ENCODE measurements at places on chromosomes 5 and 9.

DNA sequence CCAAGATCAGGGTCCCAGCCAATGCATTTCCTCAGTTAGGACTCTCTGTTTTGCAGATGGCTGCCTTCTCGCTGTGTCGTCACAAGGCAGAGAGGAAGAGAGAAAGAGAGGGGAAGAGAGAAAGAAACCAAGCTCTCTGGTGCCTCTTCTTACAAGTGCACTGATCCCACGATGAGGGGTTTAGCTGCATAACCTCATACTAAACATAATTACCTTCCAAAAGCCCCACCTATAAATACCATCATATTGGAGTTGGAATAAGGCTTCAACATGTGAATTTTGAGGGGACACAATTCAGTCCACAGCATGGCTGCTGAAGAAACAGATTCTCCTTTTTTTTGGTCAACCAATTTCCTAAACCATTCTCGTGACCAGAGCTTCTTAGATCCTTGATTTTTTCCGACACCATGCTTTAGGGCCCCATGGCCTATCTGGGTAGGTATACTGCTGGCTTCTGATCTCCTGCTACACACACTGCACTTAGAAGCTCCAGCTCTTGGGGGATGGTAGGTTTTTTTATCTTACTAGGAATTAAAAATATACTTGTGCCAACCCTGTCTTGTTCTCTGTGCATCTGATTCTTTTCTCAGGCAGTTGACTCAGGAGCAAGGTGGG lies 5.1 kb downstream of the CAMK4 start:
- DNase-seq: no peak

GRCh38 chr9:84937180-84937579 lies 267.7 kb downstream of the NTRK2 start:
- DNase-seq: no peak

- DNase-seq: no peak
These were observed 71.3 kb downstream of the INSL6 start for GRCh38 chr9:5113994-5114748.

DNA sequence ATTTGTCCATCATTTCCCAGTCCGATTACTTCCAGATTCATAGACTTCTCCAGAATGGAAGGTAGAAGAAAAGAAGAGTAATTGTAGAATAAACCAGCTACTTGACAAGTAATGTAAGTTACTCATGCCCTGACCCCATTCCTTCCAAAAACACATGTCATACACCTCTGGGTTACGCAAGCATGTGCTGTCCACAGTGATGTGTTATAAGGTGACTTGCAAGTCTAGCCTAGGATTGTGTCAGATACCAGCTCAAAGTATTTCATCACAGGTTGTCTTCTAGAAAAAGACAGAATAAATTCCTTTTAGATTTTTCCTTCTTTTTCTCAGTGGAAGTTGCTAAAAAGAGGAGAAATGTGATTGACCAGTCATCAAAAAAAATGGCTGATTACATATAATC lies 8.0 kb upstream of the TLR4 start:
- DNase-seq: no peak

- peak; percentile 19 for DNase-seq
These were observed 18.0 kb upstream of the CDC23 start for GRCh38 chr5:138230981-138231589.

DNA sequence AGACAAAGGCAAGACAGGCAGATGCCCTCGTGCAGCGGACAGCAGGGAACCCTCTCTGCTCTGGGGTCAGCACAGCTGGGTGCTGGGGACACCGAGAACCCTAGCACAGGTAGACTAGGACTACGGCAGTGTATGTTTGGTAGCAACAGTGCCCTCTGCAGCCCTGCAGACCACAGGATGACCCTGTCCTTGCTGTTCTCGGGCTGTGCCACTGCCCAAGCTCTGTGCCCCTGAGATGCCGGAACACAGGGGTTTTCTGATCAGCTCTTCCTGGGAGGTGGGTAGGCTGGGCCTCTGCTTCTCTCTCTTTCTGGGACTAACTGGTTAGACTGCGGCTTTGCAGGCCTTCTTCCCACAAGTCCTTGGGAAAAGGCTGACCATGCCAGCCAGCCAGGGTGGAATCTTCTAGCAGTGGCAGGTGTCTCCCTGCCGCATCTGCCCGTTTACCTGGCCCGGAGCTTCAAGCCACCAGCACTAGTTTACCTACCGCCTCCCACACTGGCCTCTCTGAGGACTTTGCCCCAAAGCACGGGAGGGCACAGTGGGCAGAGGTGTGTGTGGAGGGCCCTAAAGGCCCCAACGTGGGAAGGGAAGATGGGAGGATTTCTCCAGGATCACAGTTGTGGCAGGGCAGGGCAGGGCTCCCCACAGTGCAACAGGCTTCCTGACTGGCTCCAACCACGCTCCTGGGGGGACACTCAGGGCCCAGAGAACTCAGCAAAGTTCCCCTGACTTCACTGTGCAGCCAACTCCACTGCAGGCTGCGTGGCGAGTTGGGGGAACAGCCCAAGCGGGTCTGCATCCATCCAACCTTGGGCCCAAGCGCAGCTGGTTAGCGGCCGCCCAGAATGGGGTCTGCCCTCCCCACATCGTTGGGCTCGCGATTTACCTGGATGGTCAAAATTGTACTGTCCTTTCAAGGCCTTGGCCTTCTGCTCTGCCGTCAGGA lies 1.2 kb downstream of the UCK1 start:
- no peak for DNase-seq

GRCh38 chr5:72842816-72843215 lies 26.4 kb downstream of the TNPO1 start:
- DNase-seq: peak; percentile 88

DNA sequence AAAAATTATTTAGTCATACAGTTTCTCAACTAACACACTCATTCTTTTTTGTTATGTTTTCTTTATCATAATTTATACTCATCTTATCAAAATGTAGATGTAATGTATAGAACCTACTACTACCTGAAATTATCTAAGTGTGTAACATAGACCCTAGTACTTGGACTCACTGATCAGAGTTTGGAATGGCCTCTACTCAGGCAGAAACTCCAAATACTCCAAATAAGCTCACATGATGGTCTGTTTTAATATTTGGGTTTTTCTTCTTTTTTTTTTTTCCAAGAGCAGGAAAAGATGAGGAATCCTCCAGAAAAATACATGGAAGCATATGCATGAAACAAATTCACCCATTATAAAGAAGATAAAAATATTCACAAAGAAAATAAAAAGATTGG lies 126.3 kb downstream of the PDE4D start:
- DNase-seq: no peak

- DNase-seq: no peak
These were observed 1.8 kb upstream of the DAB2IP start for GRCh38 chr9:121649476-121650216.

- no peak for DNase-seq
These were observed 71.1 kb downstream of the MAPKAP1 start for GRCh38 chr9:125635888-125636287.

DNA sequence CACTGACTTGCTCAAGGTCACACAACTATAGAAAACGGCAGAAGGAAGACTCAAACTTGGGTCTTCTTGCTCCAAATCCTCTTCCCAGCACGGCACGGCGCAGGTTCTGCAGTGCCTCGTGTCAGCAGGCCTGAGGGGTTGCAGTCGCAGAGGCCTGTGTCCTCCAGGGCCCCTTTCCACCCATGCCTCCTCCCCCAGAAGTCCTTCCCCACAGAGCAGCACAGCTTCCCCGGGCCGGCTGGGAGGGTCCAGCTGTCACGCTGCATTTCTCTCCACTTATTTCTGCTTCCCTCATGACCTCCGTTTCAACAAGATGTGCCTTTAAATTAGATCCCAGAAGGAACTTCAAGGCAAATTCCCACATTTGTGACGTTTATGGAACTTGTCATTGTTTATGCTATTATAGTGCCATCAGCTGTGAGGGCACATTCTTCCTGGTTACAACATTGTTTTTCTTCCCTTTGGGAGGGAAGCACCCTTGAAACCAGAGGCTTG lies 148.4 kb downstream of the C5orf15 start:
- DNase-seq: no peak

DNA sequence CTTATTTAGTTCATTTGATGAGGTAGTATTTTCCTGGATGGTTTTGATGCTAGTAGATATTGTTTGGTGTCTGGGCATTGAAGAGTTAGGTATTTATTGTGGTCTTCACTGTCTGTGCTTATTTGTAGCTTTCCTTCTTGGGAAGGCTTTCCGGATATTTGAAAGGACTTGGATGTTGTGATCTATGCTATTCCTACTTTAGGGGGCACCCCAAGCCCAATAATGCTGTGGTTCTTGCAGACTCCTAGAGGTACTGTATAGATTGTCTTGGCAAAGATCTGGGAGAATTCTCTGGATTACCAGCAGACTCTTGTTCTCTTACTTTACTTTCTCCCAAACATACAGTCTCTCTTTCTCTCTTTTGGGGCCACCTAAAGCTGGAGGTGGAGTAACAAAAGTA lies 315.7 kb downstream of the MAT2B start:
- DNase-seq: peak; percentile 43

DNA sequence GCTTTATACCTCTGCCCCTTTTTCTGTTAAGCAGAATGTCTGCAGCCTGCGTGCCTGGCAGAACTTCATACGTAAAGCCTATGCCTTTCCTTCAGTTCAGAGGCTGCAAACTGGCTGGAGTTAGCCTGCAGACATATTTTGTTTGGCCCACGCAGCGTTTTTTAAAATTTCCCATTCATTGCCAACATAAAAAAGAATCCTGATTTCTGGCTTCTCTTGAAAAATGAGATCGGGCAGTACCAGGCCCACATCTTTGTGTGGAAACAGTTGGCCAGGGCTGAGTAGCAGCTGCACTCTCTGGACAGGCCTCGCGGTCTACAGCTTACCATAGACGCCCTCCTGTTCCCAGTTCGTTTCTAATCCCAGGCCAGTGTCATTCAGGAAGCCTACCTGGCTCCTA lies 104.4 kb downstream of the SMARCA2 start:
- no peak for DNase-seq

GRCh38 chr5:40010436-40010835 lies 585.7 kb upstream of the DAB2 start:
- no peak for DNase-seq

DNA sequence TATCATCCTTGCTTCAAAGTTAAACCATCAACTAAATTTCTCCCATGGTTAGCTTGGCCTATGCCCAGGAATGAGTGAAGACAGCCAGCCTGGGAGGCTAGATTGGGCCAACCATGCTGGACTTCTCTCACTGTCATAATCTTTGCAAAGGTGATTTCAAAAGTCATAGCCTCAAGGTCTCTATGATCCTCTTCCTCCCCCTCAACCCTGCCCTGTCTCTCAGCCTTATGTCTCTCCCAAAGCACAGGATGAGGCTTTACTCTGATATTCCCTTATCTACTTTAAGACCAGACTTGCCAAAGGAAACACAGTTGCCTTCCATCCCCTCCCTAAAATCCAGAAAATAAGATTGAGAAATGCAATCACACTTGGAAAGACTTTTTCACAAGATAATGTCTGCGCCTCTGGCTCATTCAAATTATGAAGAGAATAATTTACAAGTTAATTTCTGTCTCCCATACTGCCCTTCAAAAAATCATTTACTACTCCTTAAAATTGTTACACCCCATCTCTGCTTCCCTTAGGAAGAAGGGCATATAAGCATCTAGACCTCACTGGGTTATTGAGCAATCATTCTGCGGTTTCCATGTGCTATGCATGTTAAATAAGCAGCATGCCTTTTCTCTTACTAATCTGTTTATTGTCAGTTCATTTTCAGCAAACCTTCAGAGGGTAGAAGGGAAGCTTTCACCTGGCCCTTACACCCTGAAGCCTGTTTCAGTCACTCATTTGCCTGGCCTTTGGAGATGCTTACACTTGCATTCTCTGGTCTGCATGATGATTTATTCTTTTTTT lies 113.8 kb upstream of the ANKRD55 start:
- peak; percentile 98 for DNase-seq

DNA sequence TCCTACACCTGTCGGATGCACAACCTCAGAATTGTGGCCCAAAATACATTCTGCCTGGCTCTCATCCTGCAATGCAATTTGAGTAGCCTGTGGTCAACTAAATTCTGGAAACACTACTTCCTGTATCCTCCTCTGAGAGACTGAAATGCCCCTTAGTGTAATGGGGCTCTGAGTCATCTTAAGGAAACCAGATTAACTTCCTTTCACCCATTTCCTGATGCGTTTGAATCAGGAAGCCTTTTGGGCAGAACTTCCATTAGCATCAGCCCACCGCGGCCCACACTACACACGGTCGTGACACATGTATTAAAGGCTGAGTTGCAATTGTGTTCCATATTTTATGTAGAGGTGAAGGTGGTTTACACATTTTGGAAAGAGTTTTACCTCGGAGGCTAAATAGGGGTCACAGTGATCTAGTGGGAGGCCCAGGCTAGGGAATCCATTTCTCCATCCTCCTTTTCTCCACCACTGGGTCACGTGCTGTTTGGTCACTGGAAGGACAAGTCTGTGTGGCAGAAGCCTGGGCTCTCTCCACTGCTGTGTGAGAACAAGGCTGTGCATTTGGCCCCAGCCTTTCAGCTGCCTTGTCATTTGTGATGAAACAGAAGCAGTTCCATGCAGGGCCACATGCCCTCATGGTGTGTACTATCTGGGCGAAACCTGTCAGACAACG lies 55.9 kb downstream of the DAP start:
- peak; percentile 94 for DNase-seq

DNA sequence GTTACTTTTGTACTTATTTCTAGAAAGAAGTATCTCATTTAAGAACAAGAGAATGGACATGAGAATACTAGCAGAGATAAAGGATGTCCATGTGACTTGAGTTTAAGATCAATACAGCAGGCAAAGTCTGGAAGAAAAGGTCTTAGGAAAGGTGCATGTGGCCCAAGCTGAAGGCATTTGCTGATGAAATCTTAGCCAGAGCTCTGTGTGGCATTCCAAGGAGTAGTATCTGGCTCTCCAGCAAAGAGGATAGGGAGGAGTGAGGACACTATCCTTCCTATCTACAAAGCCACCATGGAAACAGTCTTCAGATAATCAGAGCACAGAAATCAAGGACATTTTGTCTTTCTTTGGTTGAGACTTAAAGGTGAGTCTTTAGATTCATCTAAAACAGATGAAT lies 244.1 kb upstream of the RGMB start:
- DNase-seq: no peak

GRCh38 chr9:77128125-77128789 lies 49.1 kb upstream of the VPS13A start:
- no peak for DNase-seq

DNA sequence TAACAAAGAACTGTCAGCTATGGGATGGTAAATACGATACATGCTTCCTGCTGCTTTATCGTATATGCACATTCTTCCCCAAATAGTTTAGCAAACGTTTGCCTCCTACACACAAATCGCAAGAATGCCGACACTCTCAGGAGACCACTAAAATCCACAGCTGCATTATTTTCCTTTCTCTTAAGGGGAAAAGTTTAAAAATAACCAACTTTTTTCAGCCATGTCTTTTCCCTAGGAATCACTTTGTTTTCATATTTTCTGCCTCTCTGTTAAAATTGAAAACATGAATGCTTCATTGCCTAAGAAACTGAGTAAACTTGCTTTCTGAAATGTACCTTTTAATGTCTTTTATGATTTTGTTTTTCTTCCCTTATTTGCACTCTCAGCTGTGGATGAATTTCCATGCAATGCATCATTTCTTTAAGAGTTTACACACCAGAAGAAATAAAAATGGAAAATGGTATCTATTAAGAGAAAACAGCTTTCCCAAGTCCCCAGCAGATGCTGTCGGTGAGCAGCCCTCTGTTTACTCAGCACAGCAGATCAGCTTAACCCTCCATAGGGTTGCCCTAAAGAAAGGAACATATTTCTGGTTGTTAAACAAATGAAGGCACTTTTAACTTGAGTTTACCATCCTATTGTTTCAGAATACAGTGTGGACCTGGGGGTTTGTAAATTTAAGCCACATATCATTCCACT lies 66.2 kb downstream of the IZUMO3 start:
- no peak for DNase-seq

GRCh38 chr5:25579111-25579510 lies 934.3 kb upstream of the CDH10 start:
- DNase-seq: no peak

Measured in ELR (cell line).